ENCODE measurements at places on chromosomes 5 and 9. TPM values are rescaled to one million over a fixed set of nuclear protein-coding genes. Genes with fewer than 3 reads are reported as not detected.
A peak's percentile ranks its signal among the peaks of the same experiment; 100 is the strongest.

- DNase-seq = no peak
These were observed 4.1 kb downstream of the NR6A1 start for GRCh38 chr9:124766815-124767554.

GRCh38 chr9:137759649-137760321 lies 117.8 kb upstream of the CACNA1B start:
- DNase-seq = no peak

GRCh38 chr5:140608722-140609121 lies 24.3 kb downstream of the CD14 start:
- no peak for DNase-seq

- DNase-seq = no peak
These were observed 65.2 kb downstream of the CRB2 start for GRCh38 chr9:123421186-123421585.

DNA sequence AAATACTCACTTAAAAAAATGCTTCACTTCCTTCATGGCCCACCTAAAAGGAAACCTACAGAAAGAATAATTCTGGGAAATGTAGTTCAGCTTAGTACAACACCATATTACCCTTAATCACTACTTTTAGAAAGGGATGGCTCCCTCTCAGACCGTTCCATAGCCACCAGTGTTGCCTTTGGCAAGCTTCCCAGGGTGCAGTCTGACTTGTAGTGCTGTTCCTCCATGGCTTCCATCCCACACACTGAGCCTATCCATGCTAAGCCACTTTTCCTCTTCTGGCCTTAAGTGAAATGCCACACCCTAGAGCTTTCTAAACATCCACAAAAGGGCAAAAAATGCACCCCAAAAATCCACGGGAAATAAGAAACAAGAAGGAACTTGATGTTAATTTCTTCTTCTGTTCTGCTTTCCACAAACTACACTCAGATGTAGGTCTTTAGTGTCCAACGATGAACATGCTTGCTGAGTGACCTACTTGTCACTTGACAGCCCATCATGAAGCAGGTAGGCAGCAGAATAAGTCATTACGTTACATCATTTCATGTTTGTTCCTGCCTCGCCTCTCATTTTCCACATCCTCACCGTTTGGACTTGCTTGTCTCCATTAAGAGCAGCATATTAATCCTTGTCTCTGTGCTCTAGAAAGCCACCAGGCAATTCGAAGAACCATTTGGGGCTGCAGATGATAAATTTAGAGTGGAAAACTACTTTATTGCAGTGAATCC lies 391.1 kb upstream of the GRAMD2B start:
- peak; percentile 25 for DNase-seq

DNA sequence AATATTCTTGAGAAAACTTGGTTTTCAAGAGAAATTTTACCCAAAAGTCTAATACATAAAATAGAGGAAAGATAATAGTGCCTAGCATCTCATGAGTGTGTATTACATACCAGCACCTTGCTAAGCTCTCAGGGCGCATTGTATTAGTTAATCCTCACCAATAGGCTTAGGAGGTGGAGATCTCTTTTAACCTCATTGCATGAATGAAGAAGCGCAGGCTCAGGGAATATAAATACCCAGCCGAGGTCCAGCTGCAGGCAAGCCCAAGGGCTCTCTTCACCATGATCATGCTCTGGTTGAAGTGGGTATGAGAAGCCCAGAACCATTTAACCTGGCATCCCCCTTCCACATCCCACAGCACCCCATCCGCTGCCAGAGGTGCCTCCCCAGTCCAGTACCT lies 46.0 kb downstream of the CAMK2A start:
- DNase-seq = no peak

GRCh38 chr5:140555747-140556312 lies 1.4 kb downstream of the SRA1 start:
- DNase-seq = no peak

GRCh38 chr5:76384705-76385104 lies 18.4 kb upstream of the IQGAP2 start:
- no peak for DNase-seq

LECT2 gene
- total RNA-seq = not detected

GRCh38 chr5:5649641-5650040 lies 227.2 kb downstream of the ICE1 start:
- DNase-seq = no peak

PKN3 gene
- total RNA-seq = 9.4 TPM

SLC4A9 gene
- 0.86 TPM for total RNA-seq

DDX4 gene
- not detected for total RNA-seq

- no peak for DNase-seq
These were observed 146.5 kb downstream of the ZDHHC21 start for GRCh38 chr9:14546693-14547092.

DNA sequence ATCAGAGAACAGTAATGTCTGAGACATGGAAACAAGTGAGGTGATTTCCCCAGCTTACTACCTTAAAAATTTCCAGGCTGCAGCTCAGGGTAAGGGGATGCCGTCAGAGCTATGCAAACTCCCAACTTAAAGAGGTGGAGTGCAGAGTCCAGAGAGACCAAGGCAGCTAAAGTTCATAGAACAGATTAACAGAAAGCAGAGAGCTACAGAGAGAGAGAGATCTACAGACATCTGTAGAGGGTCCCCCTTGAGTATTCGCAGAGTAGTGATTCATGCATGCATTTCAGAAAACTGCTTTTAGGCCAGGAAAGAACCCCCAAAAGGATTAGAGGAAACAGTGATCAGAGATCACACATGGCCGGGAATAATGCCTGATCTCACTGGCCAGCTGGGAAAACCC lies 306.2 kb upstream of the PUM3 start:
- DNase-seq = no peak

DNA sequence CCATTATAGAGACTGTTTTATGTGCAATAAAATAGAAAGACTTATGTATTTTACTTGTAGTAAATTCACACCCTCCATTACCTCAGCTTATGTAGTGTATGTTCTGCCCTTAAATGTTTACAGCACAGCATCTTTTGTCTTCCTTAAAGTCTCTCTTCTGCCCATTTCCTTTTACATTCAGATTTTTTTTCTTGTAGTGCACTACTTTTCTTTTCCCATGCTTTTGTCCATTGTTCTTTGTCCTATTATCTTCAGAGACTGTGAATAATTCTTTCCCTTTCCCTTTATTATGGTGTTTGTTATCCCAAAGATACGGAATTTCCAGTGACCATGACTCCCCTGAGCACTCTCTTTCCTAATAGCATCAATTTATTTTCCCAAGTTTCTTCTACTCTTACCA lies 66.1 kb upstream of the TYRP1 start:
- DNase-seq = no peak

GRCh38 chr5:41270423-41271251 lies 57.3 kb upstream of the C6 start:
- DNase-seq = peak; percentile 58

DNA sequence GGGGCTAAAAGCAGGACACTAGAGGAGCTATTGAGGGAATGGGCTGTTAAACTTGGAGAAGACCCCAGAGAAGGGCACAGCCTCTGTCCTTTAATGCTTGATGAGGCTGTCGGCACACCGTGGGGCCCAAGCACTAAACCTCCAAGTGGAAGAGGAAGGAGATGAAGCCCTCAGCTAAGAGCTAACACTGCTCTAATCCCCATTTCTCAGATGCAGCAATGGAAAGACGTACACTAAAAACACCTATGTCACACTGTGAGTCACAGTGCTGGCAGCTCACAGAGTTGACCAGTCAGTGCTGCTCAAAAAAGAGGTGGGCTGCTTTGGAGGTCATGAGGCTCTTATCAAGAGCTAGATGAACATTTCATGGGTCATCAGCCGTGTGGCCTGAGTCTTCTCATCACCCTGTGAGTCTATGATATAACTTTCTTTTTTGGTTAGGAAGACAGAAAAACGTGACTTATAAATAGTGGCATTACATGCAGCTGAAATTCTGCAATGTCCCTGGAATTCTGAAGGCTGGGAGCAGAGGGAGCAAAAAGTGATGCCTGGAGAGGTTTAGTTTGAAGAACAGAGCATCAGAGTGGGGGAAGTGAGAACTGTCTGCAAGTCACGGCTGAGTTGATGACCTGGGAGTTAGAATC lies 21.5 kb downstream of the TNFSF8 start:
- no peak for DNase-seq

Measured in mucosa of gallbladder (tissue), 1 donor.